Aorta (tissue), 5 donors: ENCODE measurements at places on chromosomes 13 and 19. TPM values are rescaled to one million over a fixed set of nuclear protein-coding genes. Genes with fewer than 3 reads are reported as not detected.

LILRB3 gene
- total RNA-seq: 26.7 TPM

SSC5D gene
- total RNA-seq: 64.1 TPM

DNA sequence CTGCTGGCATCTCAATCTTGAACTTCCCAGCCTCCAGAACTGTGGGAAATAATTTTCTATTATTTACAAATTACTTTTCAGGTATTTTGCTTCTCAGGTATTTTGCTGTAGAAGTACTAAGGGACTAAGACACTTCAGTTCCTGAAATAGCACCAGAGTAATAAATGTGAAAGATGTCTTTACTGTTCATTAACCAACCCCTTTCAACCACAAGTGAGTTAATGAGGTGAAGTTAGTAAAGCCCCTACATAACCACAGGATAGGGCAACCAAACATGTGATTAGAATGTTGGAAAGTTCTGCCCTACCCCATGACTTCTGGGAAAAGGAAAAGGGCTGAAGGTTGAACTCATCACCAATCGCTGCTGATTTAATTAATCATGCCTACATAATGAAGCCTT, 2.7 kb upstream of the ZNF345 start:
- DNase-seq: no peak

CYP4F12 gene
- 3.1 TPM for total RNA-seq

GRCh38 chr13:66560189-66560588, 669.9 kb downstream of the PCDH9 start:
- no peak for DNase-seq

DNA sequence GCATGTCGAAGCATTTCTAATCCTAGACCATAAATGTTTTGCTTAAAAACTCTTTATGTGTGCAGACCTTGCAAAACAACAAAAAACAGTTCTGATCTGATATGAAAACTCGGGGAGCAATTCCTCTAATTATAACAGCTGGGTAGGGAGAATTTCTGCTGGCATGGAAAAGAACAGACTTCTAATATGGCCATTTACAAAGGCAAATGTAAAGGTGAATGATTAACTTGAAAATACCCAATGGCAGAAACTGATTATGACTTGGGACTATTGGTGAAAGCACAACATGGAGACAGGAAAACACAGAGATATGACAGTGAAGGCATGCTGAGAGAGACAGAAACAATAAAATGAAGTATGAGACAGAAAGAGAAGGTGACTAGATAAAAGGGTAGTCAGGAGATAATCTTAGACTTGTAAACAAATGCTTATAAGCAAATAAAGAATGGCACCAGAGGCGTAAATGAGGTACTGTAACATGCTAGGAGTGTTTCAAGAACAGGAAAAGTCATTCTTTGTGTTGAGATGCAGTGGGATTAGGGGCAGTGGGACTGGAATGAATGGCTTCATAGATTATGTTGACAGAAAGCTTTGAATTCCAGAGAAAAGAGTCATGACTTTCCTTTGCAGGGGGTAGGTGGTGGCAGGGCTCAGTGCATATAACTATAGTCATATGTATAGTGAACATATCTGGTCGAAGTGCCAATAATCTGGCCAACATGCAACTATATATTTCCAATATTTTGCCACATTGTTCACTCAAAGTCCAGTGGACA, 393.0 kb downstream of the ITGBL1 start:
- no peak for DNase-seq

- no peak for DNase-seq
These were observed 181.2 kb downstream of the COL4A1 start for GRCh38 chr13:110125613-110126272.

DNA sequence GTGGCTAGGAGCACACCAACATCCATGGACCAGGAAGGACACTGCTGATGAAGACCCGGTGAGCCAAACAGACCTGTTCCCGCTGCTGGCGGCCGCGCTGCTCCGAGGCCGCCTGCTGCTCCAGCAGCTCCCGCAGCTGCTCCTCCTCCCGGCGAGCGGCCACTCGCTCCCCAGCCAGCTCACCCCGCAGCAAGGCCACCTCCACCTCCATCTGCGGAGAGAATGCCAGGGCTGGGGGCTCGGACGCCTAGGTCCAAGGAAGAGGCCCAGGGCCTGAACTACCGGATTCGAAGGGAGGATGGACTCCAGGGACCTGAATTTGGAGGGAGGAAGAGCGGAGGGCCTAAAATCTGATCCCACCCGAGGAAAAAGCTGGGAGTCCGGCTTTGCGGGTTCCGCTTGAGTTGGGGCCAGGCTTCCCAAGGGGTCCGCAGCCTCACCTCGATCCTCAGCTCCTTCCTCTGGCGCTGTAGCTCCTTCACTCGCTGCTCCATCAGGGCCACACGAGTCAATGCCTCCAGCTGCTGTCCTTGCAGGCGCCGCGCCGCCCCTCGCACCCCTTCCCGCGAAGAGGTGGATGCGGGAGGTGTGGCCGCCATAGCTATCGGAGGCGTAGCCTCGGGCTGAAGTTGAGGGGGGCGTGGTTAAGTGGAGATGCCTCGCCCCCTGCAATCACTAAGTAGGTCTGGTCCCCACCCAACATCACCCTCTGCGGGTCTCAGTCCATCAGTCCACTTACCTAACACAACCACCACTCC, 2.7 kb downstream of the PHLDB3 start:
- no peak for DNase-seq

GRCh38 chr13:79491715-79492114, 10.8 kb downstream of the NDFIP2 start:
- no peak for DNase-seq

CCDC169 gene
- total RNA-seq: 1.5 TPM

GRCh38 chr19:39679791-39680168, 24.1 kb downstream of the LGALS16 start:
- DNase-seq: no peak

LYL1 gene
- total RNA-seq: 8.7 TPM

- DNase-seq: peak; percentile 64
These were observed 5.0 kb downstream of the FPR3 start for GRCh38 chr19:51799774-51800472.

- no peak for DNase-seq
These were observed 10.9 kb upstream of the DNMT1 start for GRCh38 chr19:10205636-10206035.

POLR1D gene
- total RNA-seq: 63.3 TPM

GRCh38 chr19:56476651-56477428, at the start of gene ZNF667:
ZNF667 (minus strand) TSS chr19:56477345; CDS start chr19:56462370, 14,975 bp downstream.
- peak; percentile 47 for DNase-seq

PTGER1 gene
- total RNA-seq: 2.3 TPM

- no peak for DNase-seq
These were observed 158.6 kb upstream of the SLC10A2 start for GRCh38 chr13:103224804-103225203.

TPRX1 gene
- total RNA-seq: not detected

DNA sequence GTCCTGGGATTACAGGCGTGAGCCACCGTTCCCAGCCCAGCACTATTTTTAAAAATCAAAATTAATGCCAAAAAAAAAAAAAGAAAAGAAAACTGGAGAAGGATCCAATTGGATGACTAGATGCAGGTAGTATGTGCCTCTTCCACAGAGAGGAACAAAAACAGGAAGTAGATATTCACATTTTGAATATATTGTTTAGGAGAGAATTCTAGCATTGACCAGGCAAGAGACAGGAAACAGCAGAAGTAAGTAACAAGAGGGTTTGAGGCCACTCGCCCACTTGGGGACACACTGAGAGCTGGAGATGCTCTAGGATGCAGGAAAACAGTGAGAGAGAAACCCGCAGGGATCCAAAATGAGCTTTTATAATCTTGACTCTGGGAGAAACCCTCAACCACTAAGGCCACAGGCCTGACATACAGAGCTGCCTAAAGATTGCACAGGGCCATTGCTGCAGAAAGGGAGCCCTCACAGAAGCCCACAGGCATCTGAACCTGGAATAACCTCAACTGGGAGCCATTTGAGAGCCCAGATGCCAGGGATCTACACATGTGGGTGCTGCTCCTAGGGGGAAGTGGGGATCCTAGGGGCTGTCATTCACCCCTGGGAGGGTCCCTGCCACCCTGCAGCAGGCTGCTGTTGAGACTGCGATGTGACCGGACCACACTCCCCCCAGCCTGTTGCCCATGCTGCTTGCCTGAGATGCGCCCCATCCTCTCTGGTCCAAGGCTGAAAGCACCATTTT, 28.2 kb downstream of the IGFL2 start:
- DNase-seq: no peak

TUBA3C gene
- not detected for total RNA-seq

- peak; percentile 72 for DNase-seq
These were observed 1.1 kb downstream of the IRS2 start for GRCh38 chr13:109785141-109785891.

GRCh38 chr13:108980237-108980636, 350.8 kb downstream of the MYO16 start:
- no peak for DNase-seq

CD209 gene
- total RNA-seq: 19.2 TPM

SLC25A41 gene
- total RNA-seq: not detected

ZNF726 gene
- 1.7 TPM for total RNA-seq

- DNase-seq: no peak
These were observed 4.6 kb upstream of the DNM2 start for GRCh38 chr19:10713317-10713716.

DNA sequence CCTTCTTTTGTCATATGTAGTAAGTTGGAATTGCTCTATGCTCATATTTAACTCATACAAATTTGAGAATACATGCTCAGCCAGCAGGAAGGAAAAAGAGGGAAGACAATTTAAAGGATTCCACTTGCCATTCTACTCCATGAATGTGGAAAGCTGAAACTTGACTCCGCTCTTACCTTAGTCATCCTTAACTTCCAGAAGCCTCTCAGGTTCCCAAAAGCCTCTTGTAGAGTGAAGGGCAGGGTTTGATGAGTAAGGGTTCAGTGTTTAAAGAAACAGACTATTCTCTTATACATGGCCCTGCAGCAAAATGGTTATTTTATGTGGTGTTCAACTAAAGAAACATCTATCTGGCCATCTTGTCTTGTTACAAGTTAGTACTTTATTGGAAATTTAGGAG, 27.1 kb downstream of the FAM124A start:
- DNase-seq: no peak

- DNase-seq: no peak
These were observed 571.0 kb downstream of the IRS2 start for GRCh38 chr13:109215377-109215776.

DNA sequence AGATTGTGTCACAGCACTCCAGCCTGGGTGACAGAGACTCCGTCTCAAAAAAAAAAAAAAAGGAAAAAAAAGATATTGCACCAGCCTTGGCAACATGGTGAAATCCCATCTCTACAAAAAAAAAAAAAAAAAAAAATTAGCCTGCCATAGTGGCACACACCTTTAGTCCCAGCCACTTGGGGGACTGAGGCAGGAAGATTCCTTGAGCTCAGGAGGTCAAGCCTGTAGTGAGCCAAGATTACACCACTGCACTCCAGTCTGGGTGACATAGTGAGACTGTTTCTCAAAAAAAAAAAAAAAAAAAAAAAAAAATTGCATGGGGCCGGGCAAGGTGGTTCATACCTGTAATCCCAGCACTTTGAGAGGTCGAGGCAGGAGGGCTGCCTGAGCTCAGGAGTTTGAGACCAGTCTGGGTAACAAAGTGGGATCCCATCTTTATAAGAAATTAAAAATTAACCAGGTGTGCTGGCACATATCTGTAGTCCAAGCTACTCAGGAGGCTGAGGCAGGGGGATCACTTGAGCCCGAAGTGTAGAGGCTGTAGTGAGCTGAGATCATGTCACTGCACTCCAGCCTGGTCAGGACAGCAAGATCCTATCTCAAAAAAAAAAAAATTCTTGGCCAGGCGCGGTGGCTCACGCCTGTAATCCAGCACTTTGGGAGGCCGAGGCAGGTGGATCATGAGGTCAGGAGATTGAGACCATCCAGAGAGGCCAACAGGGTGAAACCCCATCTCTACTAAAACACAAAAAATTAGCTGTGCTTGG, 7.1 kb upstream of the HDGFL2 start:
- no peak for DNase-seq

GRCh38 chr13:42628666-42629065, 54.7 kb downstream of the TNFSF11 start:
- no peak for DNase-seq

GRCh38 chr13:93882086-93882651, 597.3 kb downstream of the DCT start:
- DNase-seq: no peak

GRCh38 chr19:9727644-9728043, 40.9 kb downstream of the ZNF846 start:
- DNase-seq: no peak

- no peak for DNase-seq
These were observed 66.4 kb upstream of the PCDH9 start for GRCh38 chr13:67296511-67296910.

DNA sequence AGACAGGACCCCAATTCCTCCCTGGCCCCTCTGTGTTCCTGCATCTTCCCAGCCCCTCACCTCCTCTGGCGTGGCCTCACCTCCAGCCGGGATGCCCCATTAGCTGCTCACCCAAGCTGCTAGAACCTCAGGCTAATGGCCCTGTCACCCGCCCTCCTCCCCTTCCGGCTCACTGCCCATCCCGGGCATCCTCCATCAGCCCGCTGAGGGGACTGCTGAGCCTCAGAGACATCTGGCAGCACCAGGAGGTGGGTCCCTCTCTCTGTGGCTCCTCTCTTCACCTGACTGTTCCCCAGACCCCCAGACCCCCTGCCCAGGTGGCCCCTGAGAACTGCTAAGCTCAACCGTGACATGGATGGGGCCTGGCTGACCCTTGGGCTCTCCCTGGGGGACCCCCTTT, 2.9 kb downstream of the FFAR1 start:
- peak; percentile 58 for DNase-seq

SHISA2 gene
- 0.66 TPM for total RNA-seq

- peak; percentile 81 for DNase-seq
These were observed 6.9 kb downstream of the UPK1A start for GRCh38 chr19:35673121-35673804.

- no peak for DNase-seq
These were observed 86.0 kb downstream of the ZNF726 start for GRCh38 chr19:24000656-24001055.

NDUFS7 gene
- total RNA-seq: 47.8 TPM

ZNF729 gene
- not detected for total RNA-seq

ZNF575 gene
- 1.7 TPM for total RNA-seq

DNA sequence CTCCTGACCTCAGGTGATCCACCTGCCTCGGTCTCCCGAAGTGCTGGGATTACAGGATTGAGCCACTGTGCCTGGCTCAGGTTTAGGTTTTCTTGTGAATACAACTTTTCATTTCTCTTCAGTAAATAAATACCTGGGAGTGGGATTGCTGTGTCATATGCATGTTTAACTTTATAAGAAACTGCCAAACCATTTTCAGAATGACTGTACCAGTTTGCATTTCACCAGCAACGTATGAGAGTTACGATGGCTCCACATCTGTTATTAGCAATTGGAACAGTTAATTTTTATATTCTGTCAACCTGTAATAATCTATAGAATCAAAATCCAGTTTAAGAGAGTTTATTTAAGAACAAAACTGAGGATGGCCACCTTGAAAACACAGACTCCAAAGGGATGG, 52.2 kb downstream of the TEX26 start:
- no peak for DNase-seq

CYP2A7 gene
- total RNA-seq: not detected
